ENCODE measurements at places on chromosomes 3 and 15.

GRCh38 chr3:126135406-126136076, 44.8 kb downstream of the ALDH1L1 start:
- no peak for DNase-seq

DNA sequence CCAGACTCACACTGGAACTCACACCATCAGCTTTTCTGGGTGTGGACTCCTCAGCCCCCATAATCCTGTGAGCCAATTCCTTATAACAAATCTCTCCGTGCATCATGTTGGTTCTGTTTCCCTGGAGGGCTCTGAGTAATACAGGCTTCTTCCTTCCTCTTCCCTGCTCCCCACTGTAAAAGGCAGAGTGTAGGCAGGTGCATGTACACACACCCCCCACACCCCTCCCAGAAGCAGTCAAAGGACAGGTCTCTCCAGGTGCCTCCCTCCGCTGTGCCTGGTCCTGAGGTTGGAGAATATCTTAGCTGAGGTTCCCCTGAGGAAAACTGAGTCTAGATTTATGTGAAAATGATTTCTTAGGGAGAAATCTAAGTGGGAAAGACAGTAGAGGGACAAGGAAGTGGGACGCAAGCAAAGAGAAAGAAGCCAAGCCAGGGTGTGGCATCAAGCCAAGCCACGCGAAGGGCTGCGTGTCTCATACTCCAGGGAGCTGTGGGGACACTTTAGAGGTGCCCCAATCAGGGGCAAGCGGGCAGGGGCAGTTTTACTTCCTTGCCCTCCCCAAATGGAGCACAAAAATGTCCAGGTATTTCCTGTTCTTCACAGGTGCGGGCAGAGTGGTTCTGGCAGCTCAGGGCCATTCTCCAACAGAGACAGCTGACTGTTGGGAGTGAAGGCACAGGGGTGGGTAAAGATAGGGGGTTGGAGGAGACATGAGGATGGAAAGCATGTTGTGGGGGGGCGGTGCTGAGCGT, 86.6 kb downstream of the HMG20A start:
- DNase-seq, result no peak

- no peak for DNase-seq
Measured at GRCh38 chr3:16842272-16843270, 42.2 kb upstream of the PLCL2 start.

- no peak for DNase-seq
Measured at GRCh38 chr15:60074181-60074885, 70.2 kb downstream of the FOXB1 start.

DNA sequence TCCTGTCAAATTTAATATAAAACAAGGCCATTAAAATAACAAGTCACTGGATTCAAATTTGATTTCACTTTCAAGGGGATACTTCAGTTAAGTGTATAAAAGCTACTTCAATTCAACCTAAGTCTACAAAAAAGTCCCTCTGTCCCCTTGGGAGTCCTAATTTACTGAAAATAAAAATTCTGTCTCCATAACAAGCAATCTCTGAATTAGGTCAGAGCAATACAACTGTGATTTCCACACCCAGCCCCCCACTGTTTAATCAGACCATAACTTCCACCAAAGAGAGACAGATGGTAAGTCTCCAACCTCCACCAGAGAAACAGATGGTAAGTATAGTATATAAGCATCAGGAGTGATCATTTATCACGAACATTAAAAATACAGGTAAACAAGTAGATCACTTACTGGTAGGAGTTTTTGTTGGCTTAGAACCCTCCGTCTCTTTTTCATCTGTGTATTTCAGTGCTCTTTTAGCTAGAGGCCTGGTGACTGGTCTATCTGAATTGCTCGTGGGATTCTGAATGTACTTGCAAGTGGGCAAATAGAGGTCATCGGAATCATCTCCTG, 12.1 kb downstream of the SGO1 start:
- no peak for DNase-seq

DNA sequence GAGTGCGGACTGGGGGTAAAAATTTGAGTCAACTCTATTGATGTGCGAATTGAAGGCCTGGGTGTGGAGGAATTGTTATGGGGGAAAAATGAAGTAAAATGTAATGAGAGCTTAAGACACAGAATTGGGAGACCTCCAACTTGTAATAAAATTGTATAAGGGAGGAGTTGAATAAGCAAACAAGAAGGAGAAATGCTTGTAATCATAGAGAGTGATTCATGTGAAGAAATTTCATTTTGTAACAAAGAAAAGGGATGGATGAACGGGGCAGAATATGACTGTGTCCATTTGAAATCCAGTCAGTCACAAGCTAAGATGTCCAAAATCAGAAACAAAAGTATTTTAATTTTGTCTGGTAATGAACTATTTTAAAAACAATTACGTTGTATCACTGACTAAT, 552.3 kb downstream of the NAALADL2 start:
- DNase-seq, result no peak

GRCh38 chr15:48946074-48946839, 17.5 kb downstream of the SHC4 start:
- no peak for DNase-seq

- no peak for DNase-seq
Measured at GRCh38 chr3:94612631-94613030, 549.8 kb downstream of the NSUN3 start.

- no peak for DNase-seq
Measured at GRCh38 chr3:2765002-2765579, 345.1 kb downstream of the IL5RA start.

DNA sequence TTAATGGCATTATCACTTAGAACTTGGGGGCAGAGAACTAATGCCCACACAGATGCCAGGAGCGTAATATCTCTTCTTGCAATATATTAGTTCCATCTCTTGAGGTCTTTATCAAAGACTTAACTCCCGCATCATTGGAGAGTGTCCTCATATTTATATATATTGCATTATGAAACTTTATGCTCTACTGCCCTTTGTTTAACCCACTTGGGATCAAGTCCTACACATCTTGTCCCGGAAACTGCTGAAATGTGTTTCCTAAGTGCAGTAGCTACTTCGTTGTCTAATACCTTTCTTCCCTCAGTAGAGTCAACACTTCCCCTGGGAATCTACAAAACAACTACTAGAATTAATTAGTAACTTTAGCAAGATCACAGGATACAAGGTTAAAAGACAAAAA, 1029.2 kb downstream of the OTOL1 start:
- no peak for DNase-seq

DNA sequence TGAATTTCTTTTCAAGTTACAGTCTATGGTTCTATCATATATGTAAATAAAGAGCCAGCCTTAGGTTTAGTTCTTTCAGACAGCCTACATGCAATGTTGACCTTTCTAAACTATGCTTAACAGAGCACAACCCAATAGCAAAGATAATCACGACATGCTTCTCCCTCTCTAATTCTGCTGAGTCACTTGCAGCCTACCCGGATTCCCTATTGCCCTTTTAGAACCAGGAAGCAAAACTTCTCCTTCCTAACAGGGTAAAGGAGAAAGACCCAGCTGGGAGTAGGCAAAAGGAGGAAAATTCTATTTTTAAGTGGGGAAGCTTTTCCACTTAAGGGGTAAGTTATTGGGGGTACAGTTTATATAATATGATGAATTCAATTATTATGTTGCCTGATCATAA, 79.3 kb downstream of the SLC7A14 start:
- no peak for DNase-seq

- no peak for DNase-seq
Measured at GRCh38 chr15:75034615-75035014, 11.2 kb downstream of the PPCDC start.

DNA sequence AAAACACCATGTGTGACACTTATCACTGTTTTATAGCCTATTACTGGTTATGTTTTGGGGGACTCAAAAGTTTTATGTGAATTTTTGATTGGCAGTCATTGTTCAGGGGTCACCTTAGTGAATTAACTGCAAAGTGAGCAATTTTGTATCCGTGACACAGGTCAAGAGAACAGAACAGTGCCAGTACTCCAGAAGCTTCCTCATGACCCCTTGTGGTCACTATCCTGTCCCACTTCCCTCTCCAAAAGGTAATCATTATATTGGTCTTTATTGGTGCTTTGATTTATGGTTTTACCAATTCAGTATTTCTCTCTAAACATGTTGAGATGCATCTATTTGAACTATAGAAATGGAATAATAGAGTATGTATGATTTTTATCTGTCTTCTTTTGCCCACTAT, 107.1 kb downstream of the STT3B start:
- DNase-seq, result no peak

DNA sequence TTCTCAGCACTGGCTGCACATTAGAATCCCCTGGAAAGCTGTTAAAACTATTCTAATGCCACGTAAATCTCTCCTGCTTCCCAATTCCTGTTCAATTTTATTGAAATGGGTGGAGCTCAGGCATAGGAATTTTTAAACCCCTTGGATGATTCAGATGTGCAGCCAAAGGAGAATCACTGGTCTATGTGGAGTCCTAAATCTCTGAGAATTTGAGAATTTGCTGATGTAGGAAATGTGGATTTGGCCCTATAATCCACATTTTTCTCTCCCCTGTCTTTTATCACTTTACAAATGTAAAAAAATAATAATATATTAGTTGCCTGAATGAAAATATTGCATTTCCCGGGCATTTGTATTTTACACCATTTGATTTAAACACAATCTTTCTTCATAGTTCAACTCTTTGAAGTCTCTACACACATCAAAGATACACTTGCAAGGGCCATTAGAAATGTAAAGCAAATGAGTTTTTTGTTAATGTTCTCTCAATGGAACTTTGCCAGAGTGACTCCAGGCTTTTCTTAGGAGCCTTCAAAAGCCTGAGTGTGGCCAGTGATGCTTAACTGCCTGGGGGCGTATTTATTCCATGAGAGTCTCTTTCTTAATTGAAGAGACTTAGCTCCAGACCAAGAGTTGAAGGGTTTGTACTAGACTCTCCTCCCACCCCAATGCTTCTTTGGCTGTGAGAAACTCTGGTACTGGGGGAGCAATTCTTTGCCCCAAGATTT, 48.8 kb upstream of the PTX3 start:
- peak; percentile 13 for DNase-seq

DNA sequence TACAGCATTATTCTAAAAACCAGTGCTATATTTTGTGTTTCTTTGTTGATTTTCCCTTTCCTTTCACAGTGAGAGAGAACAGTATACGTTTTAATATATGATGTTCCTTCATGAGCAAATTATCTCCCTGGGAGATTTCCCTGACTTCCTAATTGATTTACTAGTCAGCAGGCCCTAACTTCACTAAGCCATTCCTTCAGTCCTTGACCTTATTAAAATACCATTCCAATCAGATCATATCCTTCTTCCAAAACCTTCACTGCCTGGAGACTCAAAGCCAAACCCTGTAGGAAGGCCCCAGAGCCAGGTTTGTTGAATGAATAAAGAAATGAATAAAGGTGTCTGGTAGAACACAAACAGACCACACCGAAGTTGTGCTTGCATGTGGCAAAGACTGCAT, 43.8 kb upstream of the ARHGEF3 start:
- DNase-seq, result no peak

DNA sequence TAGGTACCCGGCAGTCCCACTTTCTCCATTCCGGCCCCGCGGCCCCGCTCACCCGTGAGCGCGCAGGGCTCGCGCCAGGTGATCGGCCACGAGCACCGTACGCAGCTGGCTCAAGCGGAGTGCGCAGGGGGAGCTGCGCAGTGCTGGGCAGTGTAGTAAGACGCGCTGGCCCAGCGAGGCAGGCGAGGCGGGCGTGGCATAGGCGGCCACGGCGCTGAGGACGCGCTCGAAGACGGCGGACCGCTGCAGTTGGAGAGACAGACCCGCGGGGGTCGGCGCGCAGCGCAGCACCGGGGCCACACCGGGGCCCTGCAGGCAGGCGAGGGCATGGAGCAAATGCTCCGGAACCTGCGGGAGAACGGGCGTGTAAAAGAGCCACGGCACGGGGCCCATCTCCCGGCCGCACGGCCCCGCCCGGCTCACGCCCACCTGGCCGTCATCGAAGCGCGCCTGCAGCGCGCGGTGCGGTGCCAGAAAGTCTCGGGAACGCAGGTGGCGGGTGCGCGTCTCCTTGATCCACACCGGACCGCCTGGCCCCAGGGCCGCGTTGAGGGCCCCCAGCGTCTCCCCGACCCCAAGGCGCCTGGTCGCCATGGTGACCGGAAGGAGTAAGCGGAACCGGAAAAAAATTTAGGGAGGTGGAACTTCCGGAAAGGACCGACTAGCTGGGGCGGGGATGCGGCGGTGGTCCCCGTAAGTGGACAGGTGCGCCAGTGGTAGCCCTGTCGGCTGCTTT, at the start of gene DALRD3:
Gene DALRD3 (minus strand): TSS at position 610 of the 736 bp plus-strand sequence. CDS start 16 bp downstream, at position 594.
- DNase-seq, result no peak

Measured in right renal cortex interstitium (tissue), 3 donors.